ENCODE measurements at places on chromosomes 3 and 15.
A peak's percentile ranks its signal among the peaks of the same experiment; 100 is the strongest.

DNA sequence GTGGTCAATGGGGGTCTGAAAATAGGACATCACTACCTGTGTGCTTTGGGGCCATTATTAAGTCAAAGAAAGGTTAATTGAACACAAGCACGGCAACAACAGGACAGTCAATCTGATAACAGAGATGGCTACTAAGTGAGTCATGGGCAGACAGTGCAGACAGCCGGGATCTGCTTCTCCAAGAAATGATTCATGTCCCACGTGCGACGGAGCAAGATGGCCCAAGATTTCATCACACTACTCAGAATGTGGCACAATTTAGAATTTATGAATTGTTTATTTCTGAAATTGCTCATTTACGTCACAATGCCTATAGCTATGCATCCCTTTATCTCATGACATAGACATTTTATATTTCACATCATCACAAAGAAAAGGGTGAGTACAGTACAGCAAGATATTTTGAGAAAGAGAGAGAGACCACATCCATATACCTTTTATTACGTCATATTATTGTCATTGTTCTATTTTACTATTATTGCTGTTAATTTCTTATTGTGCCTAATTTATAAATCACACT, 770.6 kb upstream of the NR2F2 start:
- ATAC-seq: peak; percentile 89

DNA sequence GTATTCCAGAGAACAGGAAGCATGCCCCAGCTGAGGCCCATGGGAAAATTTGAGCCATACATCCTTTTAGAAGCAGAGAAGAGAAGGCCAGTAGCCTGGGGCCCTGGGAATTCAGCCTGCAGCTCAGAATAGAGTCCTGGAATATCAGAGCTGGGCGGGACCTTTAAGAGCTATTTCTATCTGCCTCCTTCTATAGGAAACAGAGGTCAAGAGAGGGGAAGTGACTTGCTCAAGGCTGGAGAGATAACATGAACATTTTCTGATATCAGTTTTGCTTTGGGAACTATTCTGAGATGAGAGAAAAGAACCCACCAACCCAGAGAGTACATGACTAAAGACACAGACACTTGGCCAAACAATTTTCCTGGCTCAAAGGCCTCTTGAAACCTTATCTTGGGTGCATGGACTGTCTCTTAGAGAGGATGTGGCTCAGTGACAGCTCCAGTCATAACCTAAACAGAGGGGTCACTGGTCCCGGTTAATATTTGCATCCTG, 26.0 kb downstream of the MASP1 start:
- no peak for ATAC-seq

DNA sequence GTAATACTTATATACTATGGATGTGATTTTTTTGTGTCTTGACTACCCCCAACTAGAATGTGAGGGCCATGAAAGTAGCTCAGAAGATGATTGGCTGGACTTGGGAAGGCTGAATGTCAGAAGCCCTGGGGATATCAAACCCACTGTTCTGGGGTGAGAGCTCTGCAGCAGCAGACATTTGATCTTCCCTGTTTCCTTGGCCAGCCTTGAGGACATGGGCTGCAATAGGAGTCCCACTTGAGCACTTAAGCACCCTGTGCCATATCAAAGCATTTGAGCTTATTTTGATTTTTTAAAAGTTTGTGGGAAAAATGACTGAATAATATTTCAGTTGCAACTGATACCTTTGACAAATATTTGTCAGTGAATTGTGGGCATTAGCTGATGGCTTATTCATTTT, 21.7 kb downstream of the GTF2E1 start:
- ATAC-seq: peak; percentile 15

DNA sequence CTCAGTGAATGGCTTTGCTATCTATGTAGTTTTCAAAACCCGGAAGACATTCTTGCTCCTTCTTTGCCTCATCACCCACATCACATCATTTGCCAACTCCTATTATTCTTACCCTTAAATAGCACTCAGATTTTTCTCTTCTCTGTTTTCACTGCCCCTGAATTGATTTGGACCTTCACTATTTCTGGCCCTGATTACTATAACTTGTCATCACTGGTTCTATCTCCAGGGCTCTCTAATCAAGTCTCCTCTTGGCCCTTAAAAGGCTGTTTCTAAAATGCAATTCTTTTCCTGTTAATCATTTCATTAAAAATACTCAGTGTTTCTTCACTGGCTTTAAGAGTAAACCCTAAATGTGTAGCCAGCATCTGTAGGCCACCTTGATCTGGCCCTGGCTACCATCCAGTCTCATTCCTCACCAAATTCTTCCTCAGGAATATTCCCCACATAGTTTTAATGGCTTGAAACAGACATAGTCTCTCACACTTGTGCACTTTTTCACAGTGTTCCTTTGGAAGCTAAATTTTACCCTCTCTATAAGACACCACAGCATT, 437.1 kb upstream of the CBLB start:
- no peak for ATAC-seq

DNA sequence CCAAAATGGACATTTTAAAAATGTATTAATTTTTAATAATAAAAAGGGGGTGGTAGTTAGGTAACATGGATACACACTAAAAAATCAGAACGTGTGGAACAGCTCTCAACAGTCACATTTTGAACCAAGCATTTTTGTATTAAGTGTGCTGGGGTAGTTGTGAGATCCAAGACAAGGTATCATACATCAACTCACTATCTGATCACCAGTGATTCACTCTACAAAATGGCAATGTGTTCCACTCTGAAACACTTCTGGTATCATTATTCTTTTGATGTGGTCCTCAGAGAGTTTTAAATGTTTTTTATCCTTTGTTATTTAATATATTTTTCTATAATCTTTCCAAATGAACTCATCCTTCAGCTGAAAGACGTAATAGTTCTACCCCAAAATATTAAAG, 5.4 kb downstream of the HACL1 start:
- ATAC-seq: no peak

GRCh38 chr3:125186261-125186787, 26.2 kb downstream of the SLC12A8 start:
- peak; percentile 70 for ATAC-seq

- no peak for ATAC-seq
Measured at GRCh38 chr3:53941950-53942349, 50.3 kb upstream of the SELENOK start.

- no peak for ATAC-seq
Measured at GRCh38 chr3:104785947-104786346, 580.8 kb upstream of the ALCAM start.

DNA sequence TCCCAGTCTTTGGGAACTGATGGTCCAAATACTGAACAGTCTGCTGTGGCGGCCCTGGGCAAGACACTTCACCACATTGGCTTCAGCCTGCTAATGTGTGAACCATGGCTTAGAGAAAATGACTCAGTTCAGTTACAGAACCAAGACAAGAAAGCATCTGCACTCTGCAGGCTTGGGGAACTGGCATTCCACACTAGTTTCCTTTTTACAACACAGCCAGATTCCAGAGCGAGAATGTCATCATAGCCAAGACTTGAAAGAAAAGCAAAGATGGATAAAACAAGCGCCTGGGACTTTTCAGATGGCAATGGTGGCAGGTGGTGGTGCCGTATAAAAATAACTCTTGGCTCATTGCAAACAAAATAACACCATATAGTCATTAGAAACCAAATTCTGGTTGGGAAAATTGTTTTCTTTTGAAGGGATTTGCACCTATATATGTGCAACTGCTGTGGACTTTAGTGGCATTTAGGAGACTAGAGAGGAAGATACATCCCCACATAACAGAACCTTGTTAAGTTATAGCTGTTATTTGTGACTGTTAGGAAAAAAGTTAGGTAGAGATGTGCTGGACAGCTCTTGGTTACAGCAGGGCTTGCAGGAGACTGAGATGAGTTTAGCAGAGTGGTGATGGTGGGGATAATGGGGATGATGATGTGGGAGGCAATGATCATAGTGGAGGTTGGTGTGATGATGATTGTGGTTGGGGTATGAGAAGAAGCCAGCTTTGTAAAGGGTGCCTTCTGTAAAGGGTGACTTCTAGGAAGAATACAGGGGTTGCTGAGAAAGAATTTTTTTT, 273.6 kb downstream of the THRB start:
- ATAC-seq: peak; percentile 99

DNA sequence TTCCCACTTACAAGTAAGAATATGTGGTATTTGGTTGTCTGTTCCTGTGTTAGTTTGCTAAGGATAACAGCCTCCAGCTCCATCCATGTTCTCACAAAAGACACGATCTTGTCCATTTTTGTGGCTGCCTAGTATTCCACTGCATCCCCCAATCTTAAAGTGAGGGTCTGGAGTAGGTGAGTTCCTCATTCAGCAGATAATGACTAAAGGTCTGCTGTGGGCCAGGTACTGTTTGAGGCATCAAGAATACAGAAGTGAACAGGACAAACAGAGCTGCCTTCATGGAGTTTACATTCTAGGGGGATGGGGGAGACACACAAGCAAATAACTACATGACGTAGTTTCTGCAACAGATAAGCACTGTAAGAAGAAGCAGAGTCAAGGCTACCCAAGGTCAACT, 24.3 kb downstream of the MKRN2OS start:
- no peak for ATAC-seq

- peak; percentile 27 for ATAC-seq
Measured at GRCh38 chr15:33985751-33986150, 17.5 kb downstream of the CHRM5 start.

GRCh38 chr15:85769182-85769900, 25.4 kb downstream of the KLHL25 start:
- no peak for ATAC-seq

GRCh38 chr15:62334536-62334935, 169.5 kb upstream of the C2CD4B start:
- ATAC-seq: no peak

- peak; percentile 68 for ATAC-seq
Measured at GRCh38 chr3:165624761-165625160, 212.5 kb downstream of the BCHE start.

- no peak for ATAC-seq
Measured at GRCh38 chr3:121958801-121959200, 63.2 kb downstream of the ILDR1 start.

- ATAC-seq: no peak
Measured at GRCh38 chr3:38059591-38059990, 20.6 kb downstream of the DLEC1 start.

DNA sequence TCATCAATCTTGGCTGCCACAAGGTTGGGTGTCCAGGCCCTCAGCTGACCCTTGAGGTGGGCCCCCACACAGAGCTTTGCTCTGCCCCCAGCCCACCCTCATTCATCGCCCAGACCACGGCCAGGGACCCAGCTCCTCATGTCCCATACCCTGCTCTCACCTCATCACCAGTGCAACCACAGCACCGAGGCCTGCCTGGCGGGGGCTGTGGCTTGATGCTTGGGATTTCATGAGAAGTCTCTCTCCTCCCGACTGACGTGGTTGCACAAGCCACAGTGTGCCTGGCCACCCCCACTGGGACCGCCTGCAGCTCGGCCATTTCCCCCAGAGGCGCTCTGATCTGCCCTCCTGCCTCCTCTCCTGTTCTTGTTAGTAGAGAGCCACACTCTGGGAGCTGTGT, 45.4 kb upstream of the MTMR10 start:
- no peak for ATAC-seq

DNA sequence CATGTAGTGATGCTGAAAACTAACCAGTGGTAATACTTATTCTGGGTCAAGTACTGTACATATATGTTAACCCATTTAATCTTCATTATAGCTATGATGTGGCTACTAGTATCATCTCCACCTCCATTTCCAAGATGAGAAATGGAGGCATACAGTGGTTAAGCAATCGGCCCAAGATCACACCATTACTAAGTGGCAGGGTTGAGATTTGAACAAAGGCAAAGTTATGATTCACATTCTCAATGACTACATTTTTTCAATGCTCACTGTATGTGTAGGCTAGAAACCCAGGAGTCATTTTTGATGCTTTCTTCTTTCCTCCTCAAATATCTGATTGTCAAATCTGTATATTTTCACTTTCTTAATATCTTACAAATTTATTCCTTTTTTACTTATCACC, 30.2 kb downstream of the ABI3BP start:
- no peak for ATAC-seq

- no peak for ATAC-seq
Measured at GRCh38 chr15:79248183-79248582, 34.3 kb upstream of the ANKRD34C start.

- ATAC-seq: no peak
Measured at GRCh38 chr3:143287403-143287802, 167.8 kb downstream of the CHST2 start.

DNA sequence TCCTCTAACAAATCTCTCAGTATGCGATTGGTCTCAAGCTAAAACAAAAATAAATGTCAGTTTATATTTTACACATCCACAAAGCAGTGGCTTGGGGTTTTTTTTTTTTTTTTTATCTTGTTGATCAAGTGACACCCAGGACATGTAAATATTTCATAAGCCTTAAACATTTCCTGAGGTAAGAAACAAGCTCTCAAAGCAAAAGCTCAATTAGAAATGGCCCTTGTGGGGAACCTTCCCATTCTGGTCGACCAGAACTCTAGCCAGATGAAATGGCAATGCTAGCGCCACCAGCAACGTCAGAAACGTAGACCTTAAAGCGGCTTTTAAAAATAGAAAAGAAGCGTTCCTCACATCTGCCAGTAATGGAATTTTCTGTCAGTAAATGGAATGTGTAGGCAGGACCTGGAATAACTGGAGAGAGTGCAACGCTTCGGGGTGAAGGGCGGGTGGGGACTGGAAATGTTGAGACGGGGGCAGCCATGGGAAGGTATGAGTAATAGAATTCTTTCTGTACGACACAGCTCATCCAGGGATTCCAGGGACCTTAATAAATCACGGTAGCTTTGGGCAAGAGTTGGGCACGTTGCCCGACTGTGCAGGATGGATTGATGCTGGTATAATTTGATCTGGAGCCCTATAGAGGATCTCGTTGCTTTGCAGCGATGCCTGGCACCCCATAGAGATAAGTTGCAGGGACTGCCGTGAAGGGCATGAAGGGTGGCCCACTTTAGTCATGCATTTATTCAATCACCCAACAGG, 44.4 kb downstream of the BTD start:
- peak; percentile 82 for ATAC-seq

DNA sequence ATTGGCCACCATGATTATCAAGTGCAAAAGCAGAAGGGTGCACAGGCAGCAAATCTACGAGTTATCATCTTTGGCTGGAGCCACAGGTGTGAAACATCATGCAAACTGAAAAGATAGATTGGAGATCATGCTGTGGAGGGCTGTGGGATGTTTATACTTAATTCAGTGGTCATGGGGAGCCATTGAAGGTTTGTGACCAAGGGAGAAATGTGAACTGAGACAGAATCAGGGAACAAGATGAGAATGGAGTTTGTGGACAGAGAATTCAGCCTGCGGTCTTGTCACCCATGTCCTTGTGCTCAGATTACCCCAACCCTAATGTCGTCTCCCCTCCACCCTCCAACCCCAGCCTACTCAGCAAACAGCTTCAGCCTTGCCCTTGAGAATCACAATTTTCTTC, 62.9 kb upstream of the ACAN start:
- ATAC-seq: no peak

GRCh38 chr15:75738014-75738646, 25.5 kb upstream of the CSPG4 start:
- peak; percentile 54 for ATAC-seq

DNA sequence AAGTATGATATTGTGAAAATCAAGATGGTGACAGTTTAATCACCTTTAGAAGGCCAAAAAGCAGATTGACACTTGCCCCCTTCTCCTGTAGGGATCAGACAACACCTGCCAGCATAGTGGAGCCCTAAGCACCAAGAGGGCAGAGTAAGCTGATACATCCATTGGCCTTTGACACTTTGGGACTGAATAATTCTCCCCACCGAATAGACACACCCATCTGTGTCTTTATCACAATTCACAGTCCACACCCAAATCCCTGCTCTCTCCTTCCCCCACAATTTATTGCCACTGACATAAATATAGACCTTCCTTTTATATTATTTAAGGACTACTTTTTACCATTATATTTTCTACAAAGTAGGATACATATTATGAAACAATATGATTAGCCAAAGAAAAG, 3.1 kb upstream of the WDR49 start:
- ATAC-seq: no peak

GRCh38 chr3:66017591-66017990, 21.1 kb downstream of the MAGI1 start:
- no peak for ATAC-seq
